ENCODE measurements at places on chromosomes 6 and 20. TPM values are rescaled to one million over a fixed set of nuclear protein-coding genes. Genes with fewer than 3 reads are reported as not detected.

DNA sequence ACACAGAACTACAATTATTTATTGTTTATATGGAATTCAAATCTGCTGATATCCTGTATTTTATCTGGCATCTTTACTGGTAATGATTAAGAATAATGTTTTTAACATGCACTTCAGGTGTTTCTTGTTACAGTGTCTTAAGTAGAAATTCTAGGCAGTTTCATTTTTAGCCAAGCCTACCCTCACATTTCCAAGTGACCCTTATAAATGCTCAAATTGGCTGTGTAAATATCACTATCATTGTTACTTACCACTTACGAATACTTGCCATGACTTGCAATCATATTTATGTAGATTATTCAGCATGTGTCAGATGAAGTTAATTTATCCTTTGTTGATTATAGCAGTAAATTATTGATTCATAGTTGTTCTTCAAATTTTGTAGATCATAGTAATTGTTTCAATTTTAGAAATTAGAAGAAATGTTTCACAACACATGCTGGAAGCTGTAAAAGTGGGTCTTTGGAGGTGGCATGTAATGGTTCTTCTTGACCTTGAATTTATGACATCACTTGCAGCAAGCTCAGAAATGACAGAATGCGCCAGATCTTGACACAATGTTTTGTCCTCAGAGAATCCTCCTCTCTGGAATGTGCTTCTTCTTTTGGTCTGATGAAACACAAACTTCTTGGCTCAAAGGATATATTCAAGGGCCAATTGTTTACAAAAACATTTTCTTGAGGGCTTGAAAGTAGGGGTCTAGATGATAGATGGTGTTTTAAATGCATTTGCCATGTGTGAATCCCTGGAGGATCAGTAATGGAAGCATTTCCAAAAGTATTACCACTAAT lies 471.8 kb downstream of the COL12A1 start:
- no peak for DNase-seq

DNA sequence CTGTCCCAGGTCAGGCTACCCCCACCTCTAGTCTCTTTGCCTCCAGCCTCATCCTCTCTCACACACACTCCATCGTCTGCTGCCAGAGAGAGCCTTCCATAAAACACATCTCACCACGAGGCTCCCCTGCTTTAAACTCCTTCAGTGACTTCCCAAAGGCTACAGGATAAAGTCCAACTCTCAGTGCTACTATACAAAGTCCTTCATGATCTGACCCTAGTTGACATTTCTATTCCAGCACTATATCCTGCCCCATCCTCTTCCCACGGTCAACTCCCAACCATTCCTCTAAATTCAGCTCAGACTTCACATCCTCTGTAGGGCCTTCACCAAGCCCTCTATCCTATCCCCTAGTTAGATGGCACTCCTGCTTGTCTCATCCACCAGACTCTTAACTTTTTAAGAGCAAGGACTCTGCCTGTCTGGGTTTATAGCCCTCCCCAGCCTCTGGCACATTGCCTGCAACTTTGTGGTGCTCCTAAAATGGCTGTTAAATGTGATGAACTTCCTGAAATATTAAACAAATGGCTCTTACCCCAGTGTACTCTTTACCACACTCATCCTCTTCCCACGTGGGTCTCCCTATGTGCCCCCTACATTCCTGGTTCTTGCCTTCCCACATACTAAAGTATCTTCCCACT lies 36.1 kb downstream of the KIF16B start:
- DNase-seq, result no peak

DNA sequence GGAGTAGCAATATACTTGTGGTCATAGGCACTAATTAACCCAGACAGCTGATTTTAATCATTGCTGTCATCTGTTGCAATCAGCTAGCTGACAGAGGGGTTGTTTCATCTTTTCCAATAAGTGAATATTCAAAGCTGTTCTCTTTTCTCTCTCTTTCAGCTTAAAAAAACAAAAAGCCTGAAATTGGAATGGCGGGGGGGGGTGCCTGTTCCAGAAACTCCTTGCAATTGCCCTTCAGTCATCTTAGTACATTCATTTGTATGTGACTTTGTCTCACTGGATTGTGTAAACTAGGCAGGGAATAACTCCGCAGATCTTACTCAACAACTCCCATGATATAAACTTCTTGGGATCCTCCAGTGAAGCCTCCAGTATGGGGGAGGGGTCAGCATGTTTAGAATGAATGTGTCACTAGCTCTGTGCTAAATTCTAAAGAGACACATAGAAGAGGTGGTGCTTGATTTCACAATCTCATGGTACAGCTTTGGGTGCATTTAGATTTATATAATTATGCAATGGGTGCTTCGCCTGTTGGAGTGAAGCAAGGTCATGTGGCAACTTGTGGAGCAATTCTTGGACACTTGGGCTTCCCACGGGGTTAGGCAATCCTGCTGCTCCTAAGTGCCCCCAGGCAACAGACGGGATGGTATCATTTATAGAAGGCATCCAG lies 40.1 kb downstream of the SLC24A3 start:
- DNase-seq, result peak; percentile 18

The MAK gene
- not detected for total RNA-seq

The MUC21 gene
- not detected for total RNA-seq

The BFSP1 gene
- total RNA-seq, result 8.0 TPM
